ENCODE measurements at places on chromosomes 16 and 17.

DNA sequence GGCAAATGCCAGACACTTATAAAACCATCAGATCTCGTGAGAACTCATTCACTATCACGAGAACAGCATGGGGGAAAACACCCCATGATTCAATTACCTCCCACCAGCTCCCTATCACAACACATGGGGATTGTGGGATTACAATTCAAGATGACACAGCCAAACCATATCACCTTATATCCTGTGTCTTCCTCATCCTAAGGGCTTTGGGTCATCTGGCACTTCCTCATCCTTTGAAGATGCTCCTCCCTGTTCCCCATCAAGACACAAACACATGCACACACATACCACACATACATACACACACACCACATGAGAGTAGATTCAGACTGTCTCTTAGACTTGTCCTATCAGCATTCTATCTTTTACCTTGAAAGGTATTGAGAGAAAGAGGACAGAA, 2.8 kb upstream of the PMFBP1 start:
- no peak for DNase-seq

DNA sequence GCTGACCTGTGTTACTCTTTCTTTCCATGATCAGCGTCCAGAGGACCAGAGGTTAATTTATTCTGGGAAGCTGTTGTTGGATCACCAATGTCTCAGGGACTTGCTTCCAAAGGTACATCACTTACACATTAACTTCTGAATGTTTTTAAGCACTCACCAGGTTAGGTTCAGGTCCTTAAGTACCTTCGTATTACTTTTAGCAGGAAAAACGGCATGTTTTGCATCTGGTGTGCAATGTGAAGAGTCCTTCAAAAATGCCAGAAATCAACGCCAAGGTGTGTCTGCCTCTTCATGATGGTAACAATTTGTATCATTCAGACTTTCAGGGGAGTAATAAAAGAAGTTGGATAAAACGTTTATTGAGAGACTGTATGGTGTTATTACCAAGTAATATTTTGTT, 3.3 kb downstream of the HERPUD1 start:
- DNase-seq: no peak

DNA sequence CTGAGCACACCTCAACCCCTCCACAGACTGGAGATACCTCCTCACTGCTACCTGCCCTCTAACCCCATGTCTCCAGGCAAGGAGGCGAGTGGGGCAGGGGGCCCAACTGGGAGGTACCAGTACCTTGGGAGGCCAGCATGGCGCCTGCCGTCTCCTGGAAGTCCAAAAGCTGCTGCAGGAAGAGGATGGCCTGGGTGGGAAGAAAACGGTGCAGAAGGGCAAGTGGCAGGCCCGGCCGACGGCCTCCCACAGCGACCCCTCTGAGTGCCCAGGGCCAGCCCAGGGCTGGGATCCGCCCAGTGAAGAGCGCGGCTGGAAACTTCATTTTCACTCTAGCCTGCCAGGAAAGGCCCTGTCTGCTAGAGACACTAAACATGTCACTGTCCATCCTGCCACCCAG, 8.5 kb downstream of the ZACN start:
- no peak for DNase-seq

DNA sequence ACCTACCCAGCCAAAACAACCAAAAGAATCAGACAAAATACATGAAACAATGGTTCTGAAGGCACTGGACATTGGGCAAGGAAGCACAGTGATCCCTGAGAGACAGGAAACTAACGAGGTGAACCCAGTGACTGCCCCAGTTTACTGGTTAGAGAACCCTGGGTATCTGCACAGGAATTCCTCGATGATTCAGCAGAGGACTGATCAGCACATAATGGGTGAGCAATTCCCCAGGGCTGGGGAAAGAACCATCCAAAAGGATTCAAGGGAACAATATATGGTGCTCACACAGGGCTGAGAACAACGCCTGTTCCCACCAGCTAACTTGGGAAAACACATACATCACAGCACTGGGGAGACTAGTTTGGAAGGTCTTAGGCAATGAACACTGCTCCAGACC, 167.2 kb downstream of the PARN start:
- DNase-seq: no peak

GRCh38 chr17:19301274-19301951, 61.1 kb downstream of the B9D1 start:
- no peak for DNase-seq

DNA sequence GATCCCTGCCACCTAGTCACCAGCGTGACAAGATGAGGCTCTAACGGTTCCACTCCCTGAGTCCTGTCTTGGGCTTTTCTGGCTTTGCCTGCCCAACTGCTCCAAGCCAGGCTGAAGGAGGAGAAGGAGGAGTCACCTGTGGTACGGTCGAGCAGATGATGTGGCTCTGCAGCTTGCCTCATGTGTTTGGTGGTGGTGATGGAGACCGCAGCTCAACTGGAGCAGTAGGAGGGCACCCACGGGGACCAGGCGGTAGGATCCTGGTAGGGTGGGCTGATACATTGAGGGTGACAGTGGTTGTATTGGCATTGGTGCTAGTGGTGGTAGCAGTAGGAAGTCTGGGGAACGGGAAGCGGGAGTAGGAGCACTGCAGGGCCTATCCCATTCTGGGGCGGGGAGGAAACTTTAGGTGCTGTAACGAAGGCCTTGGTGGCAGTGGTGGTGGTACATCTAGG, 202.8 kb upstream of the WSB1 start:
- no peak for DNase-seq

- DNase-seq: no peak
Observed at GRCh38 chr16:3590736-3591435, 13.7 kb upstream of the NLRC3 start.

GRCh38 chr16:9422762-9423513, 331.5 kb downstream of the HAPSTR1 start:
- no peak for DNase-seq

Measured in iPS-NIHi11 (cell line).